Astrocyte of the cerebellum (primary cell): ENCODE measurements at places on chromosomes 2 and 18.
A peak's percentile ranks its signal among the peaks of the same experiment; 100 is the strongest.

- DNase-seq, result peak; percentile 72
Observed at GRCh38 chr2:30666266-30666874, 140.9 kb downstream of the CAPN13 start.

DNA sequence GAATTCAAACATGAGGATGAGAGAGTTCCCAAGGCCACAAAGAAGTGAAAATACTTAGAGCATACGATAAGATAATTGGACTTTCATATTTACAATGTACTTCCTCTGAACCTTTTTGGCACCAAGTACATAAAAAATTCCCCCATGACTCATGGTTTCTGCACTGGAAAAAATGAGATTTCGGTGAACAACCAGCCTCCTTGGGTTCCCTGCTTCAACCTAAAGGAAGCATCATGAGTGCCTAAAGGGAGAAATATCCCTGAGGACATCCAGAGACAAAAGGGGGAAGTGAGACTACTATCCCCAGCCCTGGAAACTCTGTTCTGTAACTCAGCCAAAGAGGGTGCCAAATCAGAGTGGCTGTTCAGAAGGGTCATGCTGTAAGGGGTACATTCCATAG lies 562.7 kb upstream of the SLC39A10 start:
- DNase-seq, result peak; percentile 5

GRCh38 chr2:19752500-19752899 lies 149.3 kb downstream of the TTC32 start:
- no peak for DNase-seq

- no peak for DNase-seq
Observed at GRCh38 chr2:7225848-7226247, 308.6 kb downstream of the RNF144A start.

- DNase-seq, result peak; percentile 55
Observed at GRCh38 chr2:223954401-223954800, 2.9 kb upstream of the MRPL44 start.

DNA sequence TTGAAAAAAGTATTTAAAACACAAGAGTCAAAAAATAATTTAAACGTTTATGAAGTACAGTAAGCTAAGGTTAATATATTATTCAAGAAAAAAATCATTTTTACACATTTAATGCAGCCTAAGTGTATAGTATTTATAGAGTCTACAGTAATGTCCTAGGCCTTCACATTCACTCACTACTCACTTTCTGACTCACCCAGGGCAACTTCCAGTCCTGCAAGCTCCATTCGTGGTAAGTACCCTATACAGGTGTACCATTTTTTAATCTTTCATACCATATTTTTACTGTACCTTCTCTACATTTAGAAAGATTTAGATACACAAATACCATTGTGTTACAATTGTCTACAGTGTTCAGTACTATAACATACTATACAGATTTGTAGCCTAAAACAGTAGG lies 20.9 kb upstream of the RPRD1A start:
- no peak for DNase-seq

- no peak for DNase-seq
Observed at GRCh38 chr2:241568726-241569125, 10.2 kb downstream of the BOK start.

GRCh38 chr2:37344453-37345361 lies at the start of gene QPCT:
Gene QPCT (plus strand): TSS chr2:37344630. CDS start chr2:37344732, 102 bp downstream.
- no peak for DNase-seq

DNA sequence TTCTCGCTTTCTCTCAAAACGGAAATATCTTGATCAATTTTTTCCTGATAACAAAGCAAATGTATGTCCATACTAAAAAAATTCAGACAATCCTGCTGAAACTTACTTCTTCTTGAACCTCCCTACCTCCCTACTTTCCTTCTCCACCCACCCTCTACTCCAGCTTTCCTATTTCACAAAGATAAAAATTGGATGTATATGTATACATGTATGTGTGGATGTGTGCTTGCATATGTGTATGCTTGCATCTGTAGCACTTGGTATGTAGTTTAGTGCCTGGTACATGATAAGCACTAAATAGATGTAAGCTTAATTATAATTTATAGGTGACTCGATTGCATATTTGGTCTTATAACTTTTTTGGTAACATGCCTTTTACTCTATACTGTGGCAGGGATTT lies 167.5 kb upstream of the ITGA4 start:
- DNase-seq, result no peak

GRCh38 chr2:15154297-15154696 lies 406.8 kb downstream of the NBAS start:
- DNase-seq, result no peak

DNA sequence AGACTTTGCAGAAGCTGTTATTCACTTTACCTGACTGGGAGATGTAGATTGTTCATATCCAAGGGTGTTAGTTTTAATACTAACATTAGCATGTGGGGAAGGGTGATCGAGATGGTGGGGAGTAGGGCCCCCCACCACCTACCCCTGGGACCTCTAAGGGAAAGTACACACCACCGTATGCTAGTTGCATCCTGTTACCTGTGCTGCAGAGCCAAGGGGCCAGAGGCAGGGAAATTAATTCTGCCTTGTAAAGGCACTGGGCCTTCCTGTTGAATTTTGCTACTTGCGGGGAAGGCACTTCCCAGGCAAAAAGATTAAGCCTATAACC lies 9.0 kb downstream of the STEAP3 start:
- no peak for DNase-seq

DNA sequence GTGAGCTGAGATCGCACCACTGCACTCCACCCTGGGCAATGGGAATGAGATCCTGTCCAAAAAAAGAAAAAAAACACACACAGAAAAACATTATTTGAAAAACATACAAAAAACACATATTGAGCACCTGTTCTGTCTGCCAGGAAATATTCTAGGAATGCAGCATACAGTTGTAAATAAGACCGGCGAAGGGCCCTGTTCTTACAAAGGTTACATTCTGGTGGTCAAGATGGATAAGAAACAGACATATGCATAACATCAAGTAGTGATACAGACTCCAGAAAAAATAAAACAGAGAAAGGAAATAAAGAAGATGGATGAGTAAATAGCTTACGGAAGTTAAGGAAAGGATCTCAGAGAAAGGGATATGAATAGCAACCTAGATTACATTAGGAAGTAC lies 159.8 kb downstream of the GALNT3 start:
- no peak for DNase-seq

- DNase-seq, result no peak
Observed at GRCh38 chr2:240629968-240630770, 4.9 kb downstream of the GPR35 start.

DNA sequence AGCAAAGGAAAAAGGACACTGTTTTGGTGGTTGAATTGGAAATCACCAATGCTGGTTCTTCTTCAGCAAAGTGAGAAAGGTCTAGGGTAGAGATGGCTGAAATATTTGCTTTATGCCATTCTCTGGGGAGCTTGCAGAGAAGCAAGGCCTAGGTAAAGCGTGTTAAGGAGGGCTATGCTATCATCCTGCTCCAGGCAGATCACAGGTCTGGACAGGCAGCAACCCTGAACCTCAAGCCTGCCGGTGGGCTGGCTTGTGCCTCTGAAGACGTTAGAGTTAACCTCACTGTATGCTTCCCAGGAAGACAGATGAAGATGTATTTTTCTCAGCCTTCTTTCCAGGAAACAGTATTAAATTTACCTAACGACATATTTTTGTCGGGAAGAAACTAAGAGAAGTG lies 138.5 kb upstream of the LYPD6 start:
- no peak for DNase-seq

- DNase-seq, result peak; percentile 75
Observed at GRCh38 chr2:30115141-30115980, 31.4 kb upstream of the YPEL5 start.
